ENCODE measurements at places on chromosomes 7 and 10.
A peak's percentile ranks its signal among the peaks of the same experiment; 100 is the strongest.

GRCh38 chr10:97069576-97070362, 116.0 kb downstream of the SLIT1 start:
- DNase-seq: no peak

DNA sequence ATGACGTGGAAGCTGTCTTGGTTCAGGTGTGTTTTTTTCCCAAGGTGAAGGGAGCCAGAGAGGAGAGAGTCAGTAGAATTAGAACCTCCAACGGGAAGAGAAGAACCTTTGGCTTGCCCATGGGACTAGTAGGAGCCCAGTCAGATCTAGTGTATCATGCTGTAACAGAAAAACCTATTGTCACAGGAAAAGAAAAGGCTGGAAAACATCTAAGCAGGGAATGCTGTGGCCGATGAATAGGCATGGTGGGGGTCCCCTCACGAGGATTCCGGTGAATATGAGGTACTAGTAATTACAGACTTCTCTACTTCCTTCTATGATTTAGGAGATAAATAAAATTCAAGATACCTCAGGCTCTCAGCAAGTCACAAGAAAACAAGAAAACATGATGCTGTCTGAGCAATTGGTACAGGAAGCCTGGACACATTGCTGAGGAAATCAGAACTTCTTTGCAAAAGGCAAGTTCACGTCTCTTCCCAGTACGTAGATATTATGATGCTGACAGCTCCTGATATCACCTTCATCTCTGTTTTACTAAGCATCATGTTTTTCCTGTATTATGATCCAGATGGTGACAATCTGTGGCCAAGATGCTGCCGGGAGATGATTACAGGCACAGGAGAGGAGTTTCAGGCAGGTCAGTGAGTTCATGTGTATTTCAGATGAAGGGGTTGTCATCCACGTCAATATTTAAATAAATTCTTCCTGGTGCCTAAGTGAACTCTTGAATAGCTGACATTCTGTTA, 54.3 kb upstream of the NPY start:
- no peak for DNase-seq

DNA sequence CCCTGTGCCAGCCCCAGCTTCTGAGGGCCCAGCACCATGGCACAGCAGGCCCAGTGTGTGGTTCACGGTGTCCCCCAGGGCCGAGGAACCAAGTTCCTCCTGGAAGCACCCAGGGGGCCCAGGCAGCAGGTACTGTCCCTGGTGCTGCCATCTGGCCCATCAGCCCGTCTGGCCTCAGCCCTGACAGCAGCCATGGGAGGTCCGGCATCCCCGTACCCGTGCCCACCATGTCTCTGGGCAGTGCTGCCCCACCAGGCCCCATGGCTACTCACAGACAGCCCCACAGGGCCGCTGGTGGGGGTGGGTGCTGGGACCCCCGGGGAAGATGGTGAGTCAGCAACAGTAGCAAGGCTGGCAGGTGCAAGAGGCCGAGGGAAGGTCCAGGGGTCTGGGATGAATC, 32.8 kb downstream of the STK32C start:
- DNase-seq: no peak

DNA sequence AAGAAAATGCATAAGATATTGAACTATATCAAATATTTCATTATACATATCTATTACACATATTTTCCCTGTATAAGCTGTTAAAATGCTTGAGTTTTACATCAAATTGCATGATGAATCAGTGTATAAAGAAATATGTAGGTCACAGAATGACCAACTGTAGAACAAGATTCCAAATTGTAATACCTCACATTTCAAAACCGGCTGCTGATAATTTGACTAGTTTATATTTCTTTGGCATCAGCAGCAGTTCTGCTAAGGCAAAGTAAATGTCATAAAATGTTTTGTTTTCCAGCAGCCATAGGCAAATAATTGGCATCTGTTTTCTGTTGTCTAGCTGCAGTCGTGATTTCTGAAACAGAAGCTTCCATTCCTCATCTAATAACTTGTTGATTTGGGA, 633.9 kb downstream of the ARL4A start:
- DNase-seq: no peak

DNA sequence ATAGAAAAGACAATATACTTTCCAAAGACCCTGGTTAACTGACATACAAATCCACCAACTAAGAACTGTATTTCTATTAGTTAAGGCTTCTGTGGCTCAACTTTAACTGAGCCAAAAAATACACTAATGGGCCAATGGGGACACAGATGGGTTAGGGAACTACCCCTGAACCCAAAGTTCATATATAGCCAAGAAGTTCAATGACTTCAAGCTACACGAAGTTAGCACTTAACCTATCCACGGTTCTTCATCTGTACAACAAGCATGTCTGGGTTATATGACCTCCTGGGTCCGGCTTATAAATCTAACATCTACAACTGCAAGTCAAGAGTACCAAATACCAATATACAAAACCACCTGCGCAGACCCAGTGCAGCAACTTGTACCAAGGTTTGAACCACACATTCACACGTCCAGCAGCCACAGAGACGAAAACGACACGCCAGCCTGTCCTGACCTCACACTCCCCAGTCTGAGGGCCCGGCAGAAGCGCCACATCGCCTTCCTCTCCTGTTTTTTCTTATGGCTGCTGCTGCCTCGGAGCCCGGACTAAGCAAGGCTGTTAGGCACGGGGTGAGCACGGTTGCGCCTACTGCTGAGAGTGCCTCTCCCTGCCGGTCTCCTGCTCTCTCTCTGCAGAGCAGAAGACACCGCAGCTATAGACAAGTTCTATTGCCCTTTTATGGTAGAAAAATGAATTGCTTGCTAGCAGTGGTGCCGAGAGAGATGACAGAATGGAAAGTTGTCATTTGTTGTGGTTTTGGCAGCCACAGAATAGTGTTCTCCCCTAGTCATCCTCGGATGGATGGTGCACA, 86.3 kb downstream of the RNF216 start:
- peak; percentile 47 for DNase-seq

DNA sequence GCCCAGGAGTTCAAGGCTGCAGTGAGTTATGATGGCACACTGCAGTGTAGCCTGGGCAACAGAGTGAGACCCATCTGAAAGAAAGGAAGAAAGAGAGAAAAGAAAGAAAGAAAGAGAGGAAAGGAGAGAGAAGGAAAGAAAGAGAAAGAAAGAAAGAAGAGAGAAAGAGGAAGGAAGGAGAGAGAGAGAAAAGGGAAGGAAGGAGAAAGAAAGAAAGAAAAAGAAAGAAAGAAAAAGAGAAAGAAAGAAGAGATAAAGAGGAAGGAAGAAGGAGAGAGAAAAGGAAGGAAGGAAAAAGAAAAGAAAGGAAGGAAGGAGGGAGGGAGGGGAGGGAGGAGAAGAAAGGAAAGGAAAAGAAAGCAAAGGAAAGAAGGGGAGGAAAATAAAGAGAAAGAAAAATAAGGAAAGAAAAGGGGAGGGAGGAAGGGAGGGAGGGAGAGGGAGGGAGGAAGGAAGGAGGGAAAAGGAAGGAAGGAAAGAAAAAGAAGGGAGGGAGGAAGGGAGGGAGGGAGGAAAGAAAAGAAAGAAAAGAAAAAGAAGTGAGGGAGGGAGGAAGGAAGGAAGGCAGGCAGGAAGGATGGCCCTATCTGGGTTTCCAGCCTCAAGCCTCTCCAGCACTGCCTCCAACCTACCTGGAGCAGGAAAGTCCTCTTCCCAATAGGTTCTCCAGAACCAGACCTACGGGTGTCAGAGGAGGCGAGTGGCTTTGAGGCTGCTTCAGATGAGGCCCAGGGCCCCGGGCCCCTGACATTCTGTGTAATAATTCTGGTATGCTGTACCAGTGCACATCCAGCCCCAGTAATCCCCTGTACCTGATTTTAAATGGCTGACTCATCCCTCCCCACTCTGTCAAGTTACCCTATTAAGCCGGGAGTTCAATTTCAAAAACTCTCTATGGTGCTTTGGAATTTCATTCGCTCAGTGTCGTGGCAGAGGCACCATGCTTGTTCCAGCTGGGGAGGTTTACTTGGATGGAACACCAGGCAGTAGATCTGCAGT, 6.8 kb upstream of the PARD3 start:
- no peak for DNase-seq

Measured in AG08396 (cell line).